ENCODE measurements at places on chromosomes 6 and 20.

- no peak for DNase-seq
Measured at GRCh38 chr6:167127785-167128531, 5.1 kb downstream of the CCR6 start.

DNA sequence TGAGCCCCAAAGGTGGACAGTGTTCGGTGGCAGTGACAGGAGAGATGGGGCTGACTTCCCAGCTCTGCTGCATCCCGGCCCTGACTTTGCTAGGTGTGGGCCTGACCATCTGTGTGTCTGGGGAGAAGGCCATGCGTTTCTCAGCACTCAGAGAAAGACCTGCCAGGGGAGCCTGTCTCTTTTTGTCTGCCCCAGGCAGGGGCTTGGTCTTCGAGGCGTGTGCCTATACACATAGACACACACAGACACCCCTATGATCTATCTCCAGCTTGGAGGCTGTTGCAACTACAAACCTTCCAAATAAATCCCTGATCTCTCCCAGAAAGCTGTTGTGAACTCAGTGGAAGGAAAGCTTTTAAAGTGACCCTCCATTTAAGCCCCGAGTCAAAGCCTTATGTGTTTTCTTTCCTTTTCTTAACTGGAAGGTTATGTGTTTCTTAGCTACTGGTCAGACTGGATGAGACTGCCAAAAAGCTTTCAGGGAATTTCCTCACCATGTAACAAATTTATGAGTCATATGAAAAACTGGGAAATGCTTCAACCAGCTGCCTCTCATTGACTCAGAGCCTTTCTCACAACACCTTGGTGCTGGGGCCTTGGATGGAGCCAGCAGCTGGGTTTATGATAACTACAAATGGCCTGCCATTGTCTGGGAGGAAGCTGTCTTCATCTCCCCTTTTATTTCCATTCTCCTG lies 102.6 kb downstream of the CDC5L start:
- DNase-seq = no peak

- no peak for DNase-seq
Measured at GRCh38 chr6:52087498-52087999, at the start of gene PKHD1. Gene PKHD1, minus strand, starts transcription at chr6:52087613. Its CDS starts 2,680 bp downstream, at chr6:52084933.

- no peak for DNase-seq
Measured at GRCh38 chr6:168380956-168381605, 59.9 kb upstream of the SMOC2 start.

DNA sequence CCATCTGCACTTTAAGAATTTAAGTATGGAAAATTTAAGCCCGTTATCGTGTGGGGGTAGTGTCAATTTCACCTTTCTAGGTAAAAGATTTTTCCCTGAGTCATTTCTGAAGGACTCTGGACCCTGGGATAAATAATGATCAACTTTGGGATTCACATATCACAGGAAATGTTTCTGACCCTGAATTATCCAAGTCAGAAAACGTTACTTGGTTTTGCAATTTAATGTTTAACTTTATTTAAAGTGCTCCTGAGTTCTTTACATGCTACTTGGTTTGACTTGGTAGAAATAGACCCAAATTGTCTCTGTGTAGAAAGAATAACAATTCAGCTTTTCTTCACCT lies 1.5 kb upstream of the SLC17A3 start:
- DNase-seq = no peak

- no peak for DNase-seq
Measured at GRCh38 chr20:50569864-50570836, 60.0 kb downstream of the PTPN1 start.

- DNase-seq = no peak
Measured at GRCh38 chr6:89853068-89853467, 23.4 kb downstream of the CASP8AP2 start.

GRCh38 chr20:48171071-48171470 lies 385.8 kb upstream of the SULF2 start:
- no peak for DNase-seq

Data from brain (organoid and tissue), 16 donors.